Stimulated activated CD8-positive, alpha-beta memory T cell treated with anti-CD3 and anti-CD28 coated beads, Interleukin-2, amount 100 ng/mL, for 1 hour (primary cell): ENCODE measurements at places on chromosomes 2 and 18.

DNA sequence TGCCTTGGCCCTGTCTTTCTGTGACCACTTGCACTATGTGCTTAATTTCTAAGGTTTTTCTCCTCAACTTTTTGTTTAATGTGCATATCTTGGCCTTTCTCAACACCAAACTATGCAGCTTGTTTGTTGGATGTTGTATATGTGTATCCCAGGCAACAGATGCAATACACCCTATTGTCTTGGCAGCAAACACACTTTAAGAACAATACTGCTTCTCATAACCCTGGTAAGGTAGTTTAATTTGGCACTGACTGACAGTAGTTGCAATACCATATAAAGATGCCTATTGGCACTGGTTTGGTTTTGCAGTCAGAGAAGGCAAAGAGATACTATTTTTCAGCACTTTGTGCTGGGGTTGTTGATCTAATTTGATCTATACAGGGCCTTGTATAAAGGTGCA is 360.7 kb upstream of the CWC22 start:
- no peak for DNase-seq

GRCh38 chr2:210224941-210225672 is at the start of gene ACADL:
Gene ACADL, minus strand, starts transcription at chr2:210225447. Its CDS starts 184 bp downstream, at chr2:210225263.
- no peak for DNase-seq

DNA sequence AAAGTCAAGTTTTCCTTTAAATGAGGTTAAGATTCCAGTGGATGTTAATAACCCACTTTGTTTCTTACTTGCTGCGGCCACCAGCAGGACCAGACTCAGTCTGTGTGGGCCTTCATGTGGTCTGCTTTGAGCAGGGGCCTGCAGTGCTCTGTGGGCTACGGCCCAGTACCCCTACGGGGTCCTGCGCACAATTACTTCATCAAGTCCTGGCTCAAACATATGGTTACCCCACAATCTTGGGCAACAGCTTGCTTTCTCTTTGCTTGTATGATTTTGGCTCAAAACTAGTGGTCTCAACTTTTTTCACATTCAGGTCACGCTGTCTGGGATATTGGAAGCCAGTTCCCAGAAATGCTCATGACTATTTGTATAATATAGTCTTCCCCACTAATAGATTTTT is 64.2 kb downstream of the PTPN2 start:
- DNase-seq = no peak

GRCh38 chr2:27901234-27901633 is 10.7 kb downstream of the BABAM2 start:
- no peak for DNase-seq

GRCh38 chr2:235162082-235162836 is 210.4 kb downstream of the SH3BP4 start:
- DNase-seq = no peak

- no peak for DNase-seq
Measured at GRCh38 chr2:42486145-42486906, 7.5 kb downstream of the KCNG3 start.

- no peak for DNase-seq
Measured at GRCh38 chr2:217231212-217231611, 371.3 kb upstream of the TNP1 start.

DNA sequence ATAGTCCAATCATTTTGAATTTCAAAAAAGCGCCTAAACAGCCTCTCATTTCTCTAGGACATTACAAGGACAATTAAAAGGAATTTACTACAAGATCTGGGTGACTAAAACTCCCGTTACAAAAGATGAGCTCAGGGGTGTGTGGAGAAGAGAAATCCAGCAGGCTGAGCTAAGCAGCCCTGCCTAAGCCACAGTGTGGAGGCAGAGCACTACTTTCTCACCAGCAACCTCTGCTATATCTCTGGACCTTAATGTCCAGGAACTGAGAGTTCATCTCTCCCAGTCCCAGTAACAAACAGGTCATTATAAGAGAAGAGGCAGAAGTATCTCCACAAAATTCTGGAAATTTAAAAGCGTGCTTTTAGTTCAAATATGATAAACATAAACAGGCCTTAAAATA is 18.9 kb upstream of the ANKRD62 start:
- DNase-seq = no peak

DNA sequence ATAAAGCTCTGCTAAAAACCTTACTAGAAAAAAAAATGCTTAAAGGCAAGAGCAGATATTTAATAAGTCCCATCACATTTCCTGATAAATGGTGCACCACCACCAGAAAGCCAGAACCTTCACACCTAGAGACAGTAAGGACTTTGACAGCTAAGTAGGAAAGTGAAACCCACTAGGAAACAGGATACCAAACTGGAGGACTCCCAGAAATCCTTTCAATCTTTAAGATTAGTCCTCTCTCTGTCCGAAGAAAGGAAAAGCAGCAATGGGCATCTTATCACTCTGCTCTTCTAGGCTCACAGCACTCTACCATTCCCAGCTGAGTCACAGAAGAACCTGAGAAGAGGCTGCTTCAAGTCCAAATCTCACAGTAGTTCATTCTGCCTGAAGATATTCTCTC is 3.7 kb downstream of the DYM start:
- no peak for DNase-seq

DNA sequence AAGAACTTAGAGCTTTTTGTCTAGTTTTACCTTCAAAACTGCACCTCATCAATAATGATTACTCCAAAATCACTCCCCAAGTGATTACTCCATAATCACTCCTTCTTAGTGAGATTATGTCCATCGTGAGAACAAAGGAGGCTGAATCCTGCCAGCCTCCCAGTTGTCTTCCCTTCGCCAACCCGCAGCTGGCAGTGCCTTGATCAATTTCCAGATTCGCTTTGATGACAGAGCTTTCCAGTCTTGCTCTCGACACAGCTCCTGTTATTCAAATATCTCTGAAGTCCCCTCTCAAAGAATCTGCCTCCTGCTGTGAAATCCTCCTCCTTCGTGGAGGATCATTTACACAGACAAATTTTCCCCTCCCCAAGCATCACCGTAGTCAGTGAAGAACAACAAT is 237.7 kb downstream of the EIPR1 start:
- no peak for DNase-seq

GRCh38 chr2:200158647-200159356 is 147.7 kb upstream of the SPATS2L start:
- no peak for DNase-seq

GRCh38 chr2:144937910-144938709 is 418.2 kb upstream of the ZEB2 start:
- DNase-seq = no peak

GRCh38 chr2:57450170-57450569 is 596.4 kb upstream of the VRK2 start:
- no peak for DNase-seq
